H7 (cell line): ENCODE measurements at places on chromosomes 1 and 21.
A peak's percentile ranks its signal among the peaks of the same experiment; 100 is the strongest.

DNA sequence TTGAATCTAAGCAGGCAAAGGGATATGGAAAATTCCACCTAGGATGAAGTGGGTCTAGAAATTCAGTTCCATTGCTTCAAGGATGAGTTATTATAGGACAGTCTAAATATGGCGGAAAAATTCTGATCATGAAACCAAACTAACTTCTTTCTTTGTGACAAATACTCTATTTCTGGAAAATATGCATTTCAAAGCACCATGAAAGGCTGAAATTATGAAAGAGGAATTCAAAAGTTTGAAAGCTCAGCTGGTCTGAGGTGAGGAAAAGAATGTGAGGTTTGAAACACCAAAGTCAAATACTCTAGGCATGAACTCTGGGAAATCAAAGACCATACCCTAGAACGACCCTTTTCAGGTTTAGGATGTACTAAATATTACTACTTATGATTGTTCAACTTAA lies 36.4 kb upstream of the COL11A1 start:
- no peak for DNase-seq

DNA sequence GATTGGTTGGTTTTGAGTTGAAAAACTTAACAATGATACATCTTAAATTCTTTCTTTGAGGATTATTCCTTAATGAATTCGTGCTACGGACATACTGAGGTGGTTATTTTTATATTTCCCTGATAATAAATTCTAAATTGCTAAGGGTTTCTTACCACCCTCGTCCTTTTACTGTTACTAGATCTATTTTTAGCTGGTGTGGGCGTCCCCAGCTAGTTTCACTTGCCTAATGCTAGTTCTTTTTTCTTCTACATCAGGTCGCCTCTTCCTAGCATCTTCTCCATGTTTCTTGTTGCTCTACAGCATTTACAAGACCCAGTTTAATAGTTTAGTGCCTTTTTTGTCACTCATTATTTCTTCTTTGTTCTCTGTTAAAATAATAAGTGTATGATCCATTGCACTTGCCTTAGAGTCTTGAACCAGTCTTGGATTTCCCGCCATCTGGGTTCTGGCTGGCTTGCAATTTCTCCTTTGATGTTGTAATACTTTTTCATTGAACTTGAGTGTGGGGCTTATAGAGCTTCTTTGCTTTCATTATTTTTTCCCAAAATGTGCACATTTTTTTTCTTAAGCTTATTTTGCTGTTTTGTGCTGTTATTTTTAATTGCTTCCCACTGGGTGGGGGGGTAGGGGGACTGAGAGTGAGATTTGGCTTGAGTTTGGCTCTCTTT lies 677 bp upstream of the HSD11B1 start:
- no peak for DNase-seq

DNA sequence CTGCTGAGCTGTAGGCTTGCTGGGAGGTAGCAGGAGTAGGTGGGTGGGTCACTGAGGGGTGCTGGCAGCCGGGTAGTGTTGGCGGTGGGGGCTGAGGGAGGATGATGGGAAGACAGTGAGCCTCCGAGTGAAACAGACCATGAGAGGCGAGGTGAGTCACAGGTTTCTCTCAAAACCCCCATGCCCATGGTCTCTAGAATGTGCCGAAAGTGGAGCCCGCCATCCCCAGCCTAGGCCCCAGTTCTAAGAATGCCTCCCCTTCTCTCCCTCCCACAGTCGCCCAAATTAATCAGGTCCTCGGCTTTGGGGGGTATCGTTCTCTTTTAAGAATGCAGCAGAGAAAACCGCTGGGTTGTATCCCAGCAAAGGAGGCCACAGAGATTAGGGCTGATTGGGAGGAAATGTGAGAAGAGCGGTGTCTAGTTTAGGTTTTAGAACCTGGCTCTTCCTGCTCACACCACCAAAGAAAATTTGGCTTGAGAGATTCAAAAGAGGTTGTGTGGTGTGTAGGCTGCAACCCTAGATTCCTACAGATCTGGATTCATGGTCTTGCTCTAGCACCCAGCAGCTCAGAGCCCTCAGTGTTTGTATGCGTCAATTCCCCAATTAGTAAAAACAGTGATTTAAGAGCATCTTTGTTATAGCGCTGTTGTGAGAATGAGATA lies 27.7 kb upstream of the IL19 start:
- no peak for DNase-seq

DNA sequence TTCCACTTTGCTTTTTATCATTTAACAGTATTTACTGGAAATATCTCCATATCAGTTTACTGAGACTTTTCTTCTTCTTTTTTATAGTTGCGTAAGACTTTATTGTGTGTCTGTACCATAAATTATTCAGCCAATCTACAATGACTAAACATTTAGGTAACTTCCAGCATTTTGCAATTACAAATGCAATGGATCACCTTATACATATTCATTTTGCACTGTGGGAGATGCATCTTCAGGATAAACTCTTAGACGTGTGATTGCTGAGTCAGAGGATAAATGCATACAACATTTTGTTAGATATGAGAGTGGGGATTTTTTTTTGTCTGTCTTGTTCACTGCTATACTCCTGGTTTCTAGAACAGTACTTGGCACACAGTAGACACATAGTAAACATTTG lies 95.7 kb upstream of the GCLM start:
- no peak for DNase-seq

DNA sequence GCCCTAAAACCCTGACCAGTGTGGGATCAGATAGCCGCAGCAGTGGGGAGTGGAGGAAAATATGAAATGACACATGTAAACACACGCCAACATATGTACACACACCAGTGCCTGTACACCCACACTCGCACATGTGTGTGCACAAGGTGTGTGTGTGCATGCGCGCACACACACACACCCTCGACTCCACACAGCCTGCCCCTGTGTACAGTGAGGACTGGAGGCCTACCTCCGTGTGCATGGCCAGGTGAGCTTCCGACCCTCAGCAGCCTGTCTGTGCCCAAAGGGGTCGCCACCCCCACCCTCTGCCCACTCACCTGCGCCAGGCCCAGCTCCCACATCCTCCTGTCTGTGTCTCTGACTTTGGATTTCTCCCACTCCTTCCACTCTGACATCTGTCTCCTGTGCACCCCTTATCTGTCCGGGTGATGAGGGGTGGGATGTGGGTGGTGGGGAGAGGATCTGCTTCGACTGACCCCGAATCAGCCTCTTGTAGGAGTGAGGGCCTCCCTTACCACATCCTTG lies 31.7 kb downstream of the CITED4 start:
- DNase-seq: no peak

- no peak for DNase-seq
Measured at GRCh38 chr21:15001857-15002606, 62.8 kb downstream of the NRIP1 start.

GRCh38 chr1:24237750-24238395 lies 50.8 kb upstream of the IFNLR1 start:
- DNase-seq: no peak

DNA sequence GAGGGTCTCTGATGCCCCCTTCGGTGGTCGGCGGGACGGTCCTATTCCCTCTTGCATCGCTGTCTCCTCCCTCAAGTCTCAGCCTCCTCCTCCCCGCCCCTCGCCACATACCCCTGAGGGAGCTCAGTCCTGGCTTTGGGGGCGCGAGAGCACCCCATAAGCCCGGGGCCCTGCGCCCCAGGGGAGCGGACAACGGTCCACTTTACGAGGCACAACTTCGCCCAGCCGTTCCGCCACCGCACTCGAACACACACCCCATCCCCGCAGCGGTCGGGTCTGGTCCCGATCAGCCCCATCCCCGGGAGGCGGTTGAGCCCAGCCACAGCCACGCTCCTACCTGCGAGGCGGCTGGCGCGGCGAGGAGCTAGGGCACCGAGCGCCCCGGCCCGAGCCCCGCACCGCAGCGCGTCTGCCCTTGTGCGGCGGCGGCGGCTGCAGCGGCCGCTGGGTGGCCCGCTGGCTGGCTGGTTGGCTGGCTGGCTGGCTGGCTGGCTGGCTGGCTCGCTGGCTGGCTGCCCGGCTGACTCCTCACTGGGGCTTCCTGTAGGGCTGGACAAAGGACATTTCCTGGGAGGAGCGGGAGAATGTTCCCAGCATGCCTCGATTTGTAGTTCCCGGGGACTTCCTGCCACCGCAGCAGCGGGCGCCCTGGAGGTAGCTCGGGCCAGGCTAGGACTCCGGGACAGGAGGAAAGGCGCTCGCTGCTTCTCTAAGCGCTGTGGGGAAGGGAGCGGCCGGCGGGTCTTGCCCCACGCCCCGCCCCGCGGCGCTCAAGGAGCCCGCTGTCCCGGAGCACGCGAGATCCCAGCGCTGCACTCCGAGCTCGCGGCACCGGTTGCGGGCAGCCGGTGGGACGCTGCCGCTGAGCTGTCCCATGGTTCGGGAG lies at the start of gene ZNF697:
TSS of gene ZNF697 (minus strand) at position 533 of the 886 bp plus-strand sequence. CDS start 22,166 bp downstream, outside the sequence.
- peak; percentile 93 for DNase-seq

DNA sequence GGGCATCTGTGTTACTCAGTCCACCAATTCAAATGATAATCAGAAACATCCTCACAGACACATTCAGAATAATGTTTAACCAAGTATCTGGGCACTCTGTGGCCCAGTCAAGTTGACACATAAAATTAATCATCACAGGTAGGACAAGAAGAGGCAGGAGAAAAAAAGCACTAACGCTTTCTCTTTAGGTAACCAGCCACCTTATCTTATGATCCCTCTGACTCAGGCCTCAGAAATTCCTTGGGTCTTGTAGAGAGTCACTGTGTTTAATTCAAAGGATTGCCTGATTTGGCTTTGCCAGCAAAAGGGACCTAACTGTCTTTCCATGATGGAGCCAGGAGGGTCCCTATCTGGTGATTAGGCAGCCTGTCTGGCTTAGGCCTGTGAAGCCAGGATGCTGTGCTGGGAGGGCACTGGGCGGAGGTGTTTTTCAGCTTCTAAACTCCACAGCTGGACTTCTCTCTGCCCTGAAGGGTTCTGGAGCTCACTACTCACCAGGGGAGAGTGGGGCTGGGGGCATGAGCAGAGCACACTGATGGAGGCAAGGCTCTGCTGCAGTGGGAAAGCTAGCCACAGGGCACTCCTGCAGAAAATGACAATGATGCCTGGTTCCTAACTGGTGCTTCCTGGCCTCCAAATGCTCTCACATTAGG lies 36.4 kb upstream of the STUM start:
- no peak for DNase-seq
